ENCODE measurements at places on chromosomes 2 and 18.

DNA sequence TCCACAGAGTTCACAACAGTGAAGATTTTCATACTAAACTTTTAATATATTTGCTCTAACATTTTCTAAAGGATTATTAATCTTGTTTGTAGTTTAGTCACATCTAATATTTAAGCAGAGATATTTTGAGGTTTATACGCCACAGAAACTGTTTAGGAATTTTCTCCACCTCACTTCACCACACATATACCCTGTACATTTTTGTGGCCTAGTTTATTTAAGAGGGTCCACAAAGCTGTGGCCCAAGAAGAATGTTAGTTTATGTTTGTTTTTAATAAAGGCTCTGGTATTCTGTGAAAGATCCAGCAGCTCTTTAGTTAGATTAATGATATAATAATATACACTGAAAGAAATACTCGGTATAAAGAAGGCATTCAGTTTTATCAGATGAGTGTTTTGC is 132.7 kb upstream of the TTC27 start:
- no peak for DNase-seq

DNA sequence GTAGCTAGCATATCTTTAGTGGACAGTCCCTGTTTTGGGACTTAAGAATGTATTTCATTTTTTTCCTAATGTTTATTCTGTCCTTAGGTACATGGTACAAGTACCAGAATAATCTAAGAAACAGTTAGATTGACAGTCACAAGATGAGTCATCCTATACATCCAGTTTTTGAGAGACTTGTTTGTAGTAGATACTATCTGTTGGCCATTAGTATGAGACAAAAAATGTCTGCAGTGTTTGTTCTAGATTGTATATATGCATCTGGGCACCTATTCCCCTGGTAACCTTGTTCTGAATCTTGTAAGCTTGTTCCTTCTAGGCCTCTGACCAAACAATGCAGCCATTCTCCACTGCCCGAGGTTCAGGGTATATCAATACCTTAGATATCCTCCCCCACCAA is 1343.5 kb downstream of the SUCLG1 start:
- no peak for DNase-seq

DNA sequence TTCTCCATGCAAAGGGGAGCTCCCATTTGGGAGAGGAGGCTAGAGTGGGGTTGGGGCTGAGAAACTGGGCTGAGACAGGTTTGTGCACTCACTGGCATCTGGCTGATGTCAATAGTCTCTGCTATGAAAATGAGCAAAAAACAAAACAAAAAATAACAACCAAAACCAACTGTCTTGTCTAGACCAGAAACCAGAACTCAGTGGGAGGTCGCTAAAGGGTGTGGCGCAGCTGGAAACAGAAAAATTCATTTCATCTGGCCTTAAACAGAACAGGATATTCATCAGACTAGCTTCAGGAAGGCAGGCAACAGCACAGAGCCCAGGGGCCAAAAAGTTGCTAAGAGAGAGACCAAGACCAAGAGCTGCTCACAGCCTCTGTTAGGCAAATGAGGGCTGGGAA is 126.1 kb downstream of the THNSL2 start:
- no peak for DNase-seq

DNA sequence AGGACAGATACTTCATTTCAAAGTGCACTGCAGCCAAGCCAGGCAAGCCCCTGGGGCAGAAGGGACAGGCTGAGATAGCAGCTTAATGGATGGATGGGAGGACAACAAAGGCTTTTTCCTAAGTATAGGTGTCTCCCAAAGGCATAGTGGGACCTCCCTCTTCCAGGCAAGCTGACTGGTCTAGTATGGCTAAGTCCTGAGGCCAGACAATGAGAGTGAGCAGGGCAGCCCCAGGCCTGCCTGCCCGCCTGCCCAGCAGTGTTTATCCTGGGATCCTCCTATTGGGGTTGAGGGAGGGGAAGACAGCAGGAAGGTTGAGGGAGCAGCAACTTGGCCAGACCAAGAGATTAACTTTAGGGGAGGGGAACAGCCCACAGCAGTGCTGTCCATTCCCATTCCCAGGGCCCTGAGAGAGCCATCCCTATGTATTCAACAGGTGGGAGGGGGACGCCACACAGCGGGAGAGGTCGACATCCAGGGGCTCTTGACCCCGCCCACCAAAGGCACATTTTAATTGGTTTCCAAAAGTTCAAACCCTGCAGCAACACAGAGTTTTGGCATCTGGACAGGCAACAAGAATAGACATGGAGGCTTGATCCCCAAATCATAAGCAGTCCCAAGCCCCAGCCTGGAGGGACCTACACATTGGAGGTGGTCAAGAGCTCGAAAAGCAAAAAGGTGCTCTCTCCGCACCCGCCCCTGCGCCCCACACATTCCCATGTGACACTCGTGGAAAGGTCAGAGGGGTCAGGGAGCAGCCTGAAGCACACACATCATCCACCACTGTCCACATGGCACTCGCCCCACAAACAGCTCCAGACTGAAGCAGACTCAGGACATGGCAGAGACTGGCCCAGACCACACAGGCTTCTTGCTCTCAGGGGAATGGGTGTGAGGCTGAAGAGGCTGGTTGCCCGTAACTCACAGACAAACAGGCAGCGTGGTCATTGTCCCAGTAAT is 2.9 kb upstream of the SFXN5 start:
- no peak for DNase-seq

DNA sequence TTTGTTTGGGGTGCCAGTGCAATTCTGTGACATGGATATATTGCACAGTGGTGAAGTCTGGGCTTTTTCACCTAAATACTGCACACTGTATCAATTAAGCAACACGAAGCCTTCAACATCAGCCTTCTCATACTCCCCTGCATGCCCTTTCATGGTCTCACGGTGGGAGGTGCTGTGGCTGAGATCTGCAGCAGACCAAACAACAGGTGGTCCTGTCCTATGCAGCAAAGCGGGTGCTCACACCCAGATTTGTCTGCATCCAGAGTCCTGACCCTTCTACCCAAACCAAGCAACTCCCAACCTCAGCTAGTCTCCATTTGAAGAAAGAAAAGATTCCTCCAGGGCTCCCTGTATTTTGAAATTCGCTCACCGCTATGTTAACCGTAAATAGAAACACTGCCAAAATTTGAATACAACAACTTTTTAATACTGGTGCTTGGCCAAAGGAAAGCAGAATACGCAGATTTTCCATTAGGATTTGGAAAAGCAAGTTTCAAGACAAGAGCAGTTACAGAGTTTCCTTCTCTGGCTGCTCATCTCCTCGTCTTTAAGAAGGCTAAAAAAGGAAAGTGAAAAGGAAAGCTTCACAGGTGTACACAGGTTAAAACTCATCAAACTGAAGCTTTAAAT is 34.9 kb downstream of the FAM168B start:
- DNase-seq = no peak

Data from activated CD4-positive, alpha-beta T cell treated with anti-CD3 and anti-CD28 coated beads, Interleukin-2, amount 50 U/mL, for 48 hours (primary cell).